Sigmoid colon (tissue), 7 donors: ENCODE measurements at places on chromosomes 2 and 18.

- no peak for DNase-seq
Observed at GRCh38 chr18:32010124-32010721, 8.4 kb upstream of the RNF125 start.

GRCh38 chr2:170354855-170355780 is 177.2 kb downstream of the MYO3B start:
- DNase-seq: no peak

GRCh38 chr2:136766073-136766404 is 694 bp downstream of the THSD7B start:
- DNase-seq: no peak

DNA sequence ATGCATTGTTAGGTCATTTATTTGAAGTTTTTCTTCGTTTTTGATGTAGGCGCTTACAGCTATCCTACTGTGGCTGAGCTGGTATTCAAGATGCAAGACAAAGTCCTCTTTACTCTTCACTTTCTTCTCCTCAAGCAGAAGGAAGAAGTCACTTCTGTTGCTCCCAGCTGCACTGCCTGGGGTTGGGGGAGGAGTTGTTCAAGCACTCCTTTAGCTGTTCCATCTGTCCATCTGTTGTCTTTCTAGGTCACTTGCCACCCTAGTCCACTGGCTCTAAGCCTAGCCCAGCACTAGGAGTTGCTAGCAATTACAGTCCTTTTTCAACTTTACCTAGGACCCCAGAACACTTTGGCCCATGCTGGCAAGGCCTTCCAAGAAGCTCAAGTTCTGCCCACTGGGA is 200.6 kb upstream of the RBMS1 start:
- DNase-seq: no peak

- DNase-seq: no peak
Observed at GRCh38 chr2:190932514-190932913, 51.9 kb downstream of the GLS start.
